ENCODE measurements at places on chromosomes 7 and 10.

DNA sequence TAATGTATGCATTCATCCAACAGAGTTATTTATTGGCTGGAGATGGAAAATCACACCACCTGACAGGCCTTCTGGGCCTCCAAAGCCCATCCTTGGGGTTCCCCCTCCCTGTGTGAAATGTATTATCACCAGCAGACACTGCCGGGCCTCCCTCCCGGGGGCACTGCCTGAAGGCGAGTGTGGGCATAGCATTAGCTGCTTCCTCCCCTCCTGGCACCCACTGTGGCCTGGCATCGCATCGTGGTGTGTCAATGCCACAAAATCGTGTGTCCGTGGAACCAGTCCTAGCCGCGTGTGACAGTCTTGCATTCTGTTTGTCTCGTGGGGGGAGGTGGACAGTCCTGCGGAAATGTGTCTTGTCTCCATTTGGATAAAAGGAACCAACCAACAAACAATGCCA lies 15.3 kb downstream of the TACR2 start:
- no peak for DNase-seq

DNA sequence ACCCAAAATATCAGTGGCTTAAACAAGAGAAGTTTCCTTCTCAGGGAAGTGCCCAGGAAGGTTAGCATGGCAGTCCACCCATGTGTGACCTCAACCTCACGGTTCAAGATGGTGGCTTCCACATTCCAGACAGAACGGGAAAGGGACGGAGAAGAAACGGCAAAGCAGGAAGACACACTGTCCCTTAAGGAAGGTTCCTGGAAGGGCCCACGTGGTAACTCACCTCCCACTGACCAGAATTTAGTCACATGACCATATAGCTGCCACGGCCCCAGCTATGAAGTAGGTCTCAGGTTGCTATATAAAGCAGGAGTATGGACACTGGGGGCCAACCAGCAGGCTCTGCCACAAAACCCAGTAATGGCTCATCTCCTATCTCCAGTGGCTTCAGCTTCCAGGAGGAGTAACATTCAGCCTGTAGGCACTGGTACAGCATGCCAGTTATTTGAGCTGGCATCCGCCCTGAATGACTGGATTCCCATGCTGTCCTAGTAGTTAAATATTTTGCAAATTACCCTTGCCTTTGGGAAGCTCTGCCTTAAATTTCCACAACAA lies 278.5 kb upstream of the KLF14 start:
- DNase-seq = no peak

GRCh38 chr7:151790095-151790829 lies 86.7 kb downstream of the PRKAG2 start:
- no peak for DNase-seq

- no peak for DNase-seq
Measured at GRCh38 chr7:74306730-74307469, 17.7 kb downstream of the CLIP2 start.

GRCh38 chr7:151192002-151192539 lies 5.0 kb upstream of the ASB10 start:
- DNase-seq = no peak

DNA sequence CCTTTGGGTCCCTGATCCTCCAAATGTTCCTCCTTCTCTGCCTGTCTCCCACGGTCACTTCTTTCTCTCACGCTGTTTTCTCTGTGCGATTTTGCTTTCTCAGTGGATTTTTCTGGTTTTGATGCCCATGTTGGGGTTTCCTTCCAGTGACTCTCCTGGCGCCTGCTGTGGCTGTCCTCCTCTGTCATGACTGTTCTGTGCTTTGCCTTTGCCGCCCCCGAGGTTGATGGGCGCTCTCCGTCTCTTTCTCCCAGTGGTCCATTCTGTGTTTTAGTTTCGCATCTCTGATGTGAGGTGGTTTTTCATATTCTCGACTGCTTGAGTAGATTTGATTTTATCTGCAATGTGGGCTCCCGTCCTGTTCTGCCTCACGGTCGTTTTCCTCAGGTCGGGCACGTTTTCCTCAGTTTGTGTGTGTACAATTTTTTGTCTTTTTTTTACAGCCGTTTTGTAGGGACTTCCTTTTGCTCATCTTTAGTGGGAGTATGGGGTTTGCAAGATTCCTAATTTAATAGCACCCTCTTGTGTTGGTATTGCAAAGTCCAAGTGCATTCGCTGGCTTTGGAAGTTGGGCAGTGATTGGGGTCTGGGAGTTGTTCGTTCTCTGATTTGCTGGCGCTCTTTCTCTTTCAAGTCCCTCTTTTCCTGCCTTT lies 100.0 kb downstream of the INPP5A start:
- DNase-seq = peak; percentile 21

Data from CD4-positive, alpha-beta T cell treated with Interleukin-15 for 1 hour (primary cell).